Lung (tissue), 17 donors: ENCODE measurements at places on chromosomes 7 and 10. TPM values are rescaled to one million over a fixed set of nuclear protein-coding genes. Genes with fewer than 3 reads are reported as not detected.

The CYP2E1 gene
- 0.26 TPM for polyA plus RNA-seq

The RASA4B gene
- polyA plus RNA-seq: 7.3 TPM

The ALOX5 gene
- polyA plus RNA-seq: 270 TPM

The AGR2 gene
- 420 TPM for polyA plus RNA-seq

The INA gene
- 0.07 TPM for polyA plus RNA-seq

The PPP1R3C gene
- polyA plus RNA-seq: 5.6 TPM

The CTAGE8 gene
- not detected for polyA plus RNA-seq

The FAM13C gene
- 2.9 TPM for polyA plus RNA-seq

The WEE2 gene
- not detected for polyA plus RNA-seq

The LRRC18 gene
- 2.4 TPM for polyA plus RNA-seq

The MYO1G gene
- polyA plus RNA-seq: 76.8 TPM

The PLPP4 gene
- not detected for polyA plus RNA-seq

The ARMH3 gene
- polyA plus RNA-seq: 14.7 TPM

The PAX4 gene
- not detected for polyA plus RNA-seq

The PDZD7 gene
- 0.83 TPM for polyA plus RNA-seq

The FAM24B gene
- 3.3 TPM for polyA plus RNA-seq

The SH2D4B gene
- 0.20 TPM for polyA plus RNA-seq

The SLC39A12 gene
- polyA plus RNA-seq: 0.26 TPM
